ENCODE measurements at places on chromosomes 2 and 18.

DNA sequence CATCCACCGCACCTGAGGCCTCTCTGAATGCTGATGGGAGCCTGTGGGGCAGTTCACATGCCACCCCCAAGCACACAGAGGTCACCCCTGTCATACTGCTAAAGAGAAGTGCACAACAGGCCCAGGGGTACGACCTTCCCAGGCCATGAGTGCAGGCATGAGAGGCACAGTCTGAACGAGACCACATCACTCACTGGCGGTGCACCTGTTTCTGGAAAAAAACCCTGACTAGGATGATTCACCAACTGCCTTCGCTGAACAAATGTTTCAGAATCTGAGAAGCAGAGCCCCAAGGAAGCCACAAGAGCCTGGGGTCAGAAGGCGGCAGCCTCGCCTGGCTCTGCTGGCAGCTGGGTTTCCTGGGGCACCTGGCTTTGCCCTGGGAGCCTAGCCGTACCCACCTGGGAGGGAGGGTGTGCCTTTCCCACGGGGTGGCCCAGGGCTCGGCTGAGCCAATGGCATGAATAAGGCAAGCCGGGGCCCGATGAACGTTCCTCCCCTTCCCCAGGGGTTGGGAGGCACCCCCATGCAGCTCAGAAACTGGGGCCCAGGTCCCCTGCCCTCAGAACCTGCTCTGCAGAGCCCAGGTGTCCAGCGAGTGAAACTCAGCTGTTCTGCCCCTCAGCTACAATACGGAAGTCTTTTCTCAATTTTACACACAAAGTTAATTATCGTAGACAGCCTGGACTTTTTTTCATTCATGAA lies 73.8 kb downstream of the HDAC4 start:
- H3K27ac ChIP-seq = no peak overlapping the region
- peak; percentile 80 for ATAC-seq
- no peak overlapping the region for H3K4me3 ChIP-seq
- no peaks in the 10 kb centered on the region for H3K27me3 ChIP-seq

DNA sequence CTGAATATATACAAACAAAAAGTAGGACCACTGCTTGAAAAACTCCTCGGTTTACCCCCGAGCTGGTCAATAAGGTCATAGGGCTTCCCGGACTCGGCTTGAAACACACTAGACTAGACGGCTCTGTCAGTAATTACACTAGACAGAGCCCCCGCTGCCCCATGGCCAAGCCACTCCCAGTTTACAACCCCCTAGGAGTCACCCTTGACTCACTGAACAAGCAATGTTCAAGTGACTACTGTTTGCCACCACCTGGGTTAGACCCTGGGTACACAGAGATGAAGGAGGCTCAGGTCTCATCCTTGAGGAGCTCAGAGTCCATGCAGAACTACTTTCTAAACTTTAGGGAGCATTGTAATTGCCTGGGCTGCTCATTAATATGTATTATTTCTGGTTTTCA lies 13.7 kb upstream of the PRELID3A start:
- no peaks in the 10 kb centered on the region for H3K4me1 ChIP-seq
- H3K36me3 ChIP-seq = no peaks in the 10 kb centered on the region
- no peak for ATAC-seq
- H3K27me3 ChIP-seq = peaks cover 38% of the 10 kb centered on the region
- no peak overlapping the region for H3K27ac ChIP-seq

- H3K27me3 ChIP-seq = no peaks in the 10 kb centered on the region
- peak overlapping the region; percentile 17 for H3K27ac ChIP-seq
- no peak overlapping the region for H3K4me3 ChIP-seq
- no peaks in the 10 kb centered on the region for H3K36me3 ChIP-seq
- peaks cover 30% of the 10 kb centered on the region for H3K4me1 ChIP-seq
These were observed 17.7 kb upstream of the ARL5A start for GRCh38 chr2:151845884-151846283.

DNA sequence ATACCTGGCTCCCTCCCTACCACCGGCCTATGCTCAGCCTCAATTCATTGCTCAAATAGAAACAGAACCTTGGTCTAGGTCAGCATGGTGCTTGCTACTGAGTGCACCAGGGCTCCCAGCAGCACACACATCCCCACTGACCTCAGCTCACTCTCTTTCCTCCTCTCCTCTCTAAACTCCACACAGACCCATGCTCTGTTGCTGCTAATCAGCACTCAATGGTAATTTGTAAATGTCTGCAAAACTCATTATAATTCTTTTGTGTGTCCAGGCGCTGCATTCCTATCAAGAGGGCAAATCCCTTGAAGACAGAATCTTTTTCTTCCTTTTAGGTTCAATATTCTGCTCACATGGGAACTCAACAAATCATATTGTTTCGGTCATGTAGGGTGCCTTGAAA lies 382.2 kb downstream of the CLIP4 start:
- H3K4me3 ChIP-seq = no peak overlapping the region
- no peak overlapping the region for H3K27ac ChIP-seq
- no peaks in the 10 kb centered on the region for H3K4me1 ChIP-seq

GRCh38 chr18:62621546-62621945 lies 93.8 kb upstream of the PHLPP1 start:
- H3K27me3 ChIP-seq = peaks cover 18% of the 10 kb centered on the region

DNA sequence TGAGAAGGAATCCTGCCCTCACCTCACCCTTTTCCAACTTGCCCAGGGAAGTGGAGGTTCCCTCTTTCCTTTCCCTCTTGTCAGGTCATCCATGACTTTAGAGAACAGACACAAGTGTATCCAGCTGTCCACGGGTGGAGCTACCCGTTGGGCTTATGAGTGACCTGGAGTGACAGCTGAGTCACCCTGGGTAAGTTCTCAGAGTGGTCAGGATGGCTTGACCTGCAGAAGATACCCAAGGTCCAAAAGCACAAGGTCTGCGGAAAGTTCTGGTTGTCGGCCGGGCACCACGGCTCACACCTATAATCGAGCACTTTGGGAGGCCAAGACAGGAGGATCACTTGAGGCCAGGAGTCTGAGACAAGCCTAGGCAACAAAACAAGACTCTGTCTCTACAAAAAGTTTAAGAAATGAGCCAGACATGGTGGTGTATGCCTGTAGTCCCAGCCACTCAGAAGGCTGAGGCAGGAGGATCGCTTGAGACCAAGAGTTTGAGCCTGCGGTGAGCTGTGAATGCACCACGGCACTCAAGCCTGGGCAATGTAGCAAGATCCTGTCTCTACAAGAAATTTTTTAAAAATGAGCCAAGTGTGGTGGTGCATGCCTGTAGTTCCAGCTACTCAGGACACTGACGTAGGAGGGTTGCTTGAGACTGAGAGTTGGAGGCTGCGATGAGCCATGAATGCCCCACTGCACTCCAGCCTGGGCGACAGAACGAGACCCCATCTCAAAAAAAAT lies 14.0 kb upstream of the CNDP1 start:
- no peak for ATAC-seq
- H3K27ac ChIP-seq = no peak overlapping the region
- H3K36me3 ChIP-seq = peaks cover 77% of the 10 kb centered on the region

DNA sequence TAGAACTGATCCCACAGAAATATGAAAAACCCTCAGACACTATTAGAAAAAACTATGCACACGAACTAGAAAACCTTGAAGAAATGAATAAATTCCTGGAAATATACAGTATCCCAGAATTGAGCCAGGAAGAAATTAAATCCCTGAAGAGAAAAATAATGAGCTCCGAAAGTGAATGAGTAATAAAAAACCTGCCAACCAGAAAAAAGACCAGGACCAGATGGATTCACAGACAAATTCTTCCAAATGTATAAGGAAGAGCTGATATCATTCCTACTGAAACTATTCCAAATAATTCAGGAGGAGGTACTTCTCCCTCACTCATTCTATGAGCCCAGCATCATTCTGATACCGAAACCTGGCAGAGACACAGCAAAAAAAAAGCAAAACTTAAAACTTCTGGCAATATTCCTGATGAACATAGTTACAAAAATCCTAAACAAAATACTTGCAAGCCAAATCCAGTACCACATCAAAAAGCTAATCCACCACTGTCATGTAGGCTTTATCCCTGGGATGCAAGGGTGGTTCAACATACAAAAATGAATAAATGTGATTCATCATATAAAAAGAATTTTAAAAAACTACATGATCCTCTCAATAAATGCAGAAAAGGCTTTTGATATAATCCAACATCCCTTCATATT lies 1397.6 kb upstream of the DDX18 start:
- H3K27ac ChIP-seq = no peak overlapping the region
- ATAC-seq = no peak
- H3K4me3 ChIP-seq = no peak overlapping the region
- H3K4me1 ChIP-seq = no peaks in the 10 kb centered on the region

- no peaks in the 10 kb centered on the region for H3K36me3 ChIP-seq
- H3K27ac ChIP-seq = no peak overlapping the region
- no peak for ATAC-seq
- H3K27me3 ChIP-seq = no peaks in the 10 kb centered on the region
These were observed 586.8 kb upstream of the CNTNAP5 start for GRCh38 chr2:123438251-123438650.

DNA sequence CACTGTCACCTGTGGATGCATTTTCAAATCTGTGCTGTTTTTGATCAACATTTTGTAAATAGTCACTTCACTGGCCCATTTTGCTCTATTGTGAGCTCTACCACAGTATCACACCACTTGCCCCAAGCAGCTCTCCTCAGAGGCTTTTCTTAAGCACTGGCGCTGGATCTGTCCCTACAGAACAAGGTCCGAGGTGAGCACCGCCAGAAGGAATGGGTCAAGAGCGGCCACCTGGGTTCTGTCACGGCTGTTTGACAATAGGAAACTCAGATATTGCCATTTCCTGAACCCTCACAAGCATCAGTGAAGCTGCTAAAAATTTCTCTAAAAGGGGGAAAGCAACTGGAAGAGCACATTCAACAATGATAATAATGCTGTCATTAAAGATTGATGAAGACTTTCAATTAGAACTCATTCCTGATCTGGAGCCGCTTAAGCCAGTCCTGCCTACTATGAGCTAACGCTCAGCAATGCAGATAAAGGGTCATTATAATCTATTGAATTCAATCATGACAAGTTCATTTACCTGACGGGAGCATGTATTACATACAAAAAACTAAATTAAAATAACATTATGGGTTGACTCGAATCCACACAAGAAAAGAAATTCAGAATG lies 514.0 kb downstream of the GALR1 start:
- no peak overlapping the region for H3K27ac ChIP-seq
- H3K36me3 ChIP-seq = no peaks in the 10 kb centered on the region
- peaks cover 5% of the 10 kb centered on the region for H3K4me1 ChIP-seq
- no peak for ATAC-seq
- no peak overlapping the region for H3K4me3 ChIP-seq
- no peaks in the 10 kb centered on the region for H3K27me3 ChIP-seq

- H3K4me3 ChIP-seq = no peak overlapping the region
- H3K27me3 ChIP-seq = no peaks in the 10 kb centered on the region
- peaks cover 8% of the 10 kb centered on the region for H3K36me3 ChIP-seq
These were observed 233.5 kb upstream of the ZEB2 start for GRCh38 chr2:144753416-144753815.

DNA sequence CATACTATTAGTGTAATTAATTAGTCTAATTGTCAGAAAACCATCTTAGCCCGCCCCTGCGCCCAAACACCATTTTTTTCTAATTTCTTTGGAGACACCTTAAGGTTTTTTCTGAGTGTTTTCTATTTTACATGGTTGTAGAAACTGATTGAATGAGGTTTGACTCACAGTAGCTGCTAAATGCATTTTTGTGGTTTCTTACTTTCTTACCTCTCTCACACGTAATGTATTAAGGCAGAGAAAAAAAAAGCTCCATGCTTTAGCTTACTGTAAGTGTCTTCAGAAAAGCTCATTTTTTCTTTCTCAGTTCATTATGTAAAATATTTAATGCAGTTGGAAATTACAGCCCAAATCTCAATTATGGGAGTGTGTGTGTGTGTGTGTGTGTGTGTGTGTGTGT lies 548.5 kb upstream of the LRRTM4 start:
- no peaks in the 10 kb centered on the region for H3K4me1 ChIP-seq
- H3K27ac ChIP-seq = no peak overlapping the region
- no peak for ATAC-seq

DNA sequence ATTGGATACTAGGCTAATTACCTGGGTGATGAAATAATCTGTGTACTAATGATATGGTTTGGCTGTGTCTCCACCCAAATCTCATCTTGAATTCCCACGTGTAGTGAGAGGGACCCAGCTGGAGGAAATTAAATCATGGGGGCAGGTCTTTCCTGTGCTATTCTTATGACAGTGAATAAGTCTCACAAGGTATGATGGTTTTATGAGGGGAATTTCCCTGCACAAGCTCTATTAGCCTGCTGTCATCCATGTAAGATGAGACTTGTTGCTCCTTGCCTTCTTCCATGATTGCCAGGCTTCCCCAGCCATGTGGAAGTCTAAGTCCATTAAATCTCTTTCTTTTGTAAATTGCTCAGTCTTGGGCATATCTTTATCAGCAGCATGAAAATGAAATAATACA lies 394.1 kb upstream of the SYT4 start:
- no peaks in the 10 kb centered on the region for H3K27me3 ChIP-seq
- no peaks in the 10 kb centered on the region for H3K36me3 ChIP-seq
- no peak overlapping the region for H3K4me3 ChIP-seq
- ATAC-seq = no peak
- no peak overlapping the region for H3K27ac ChIP-seq

DNA sequence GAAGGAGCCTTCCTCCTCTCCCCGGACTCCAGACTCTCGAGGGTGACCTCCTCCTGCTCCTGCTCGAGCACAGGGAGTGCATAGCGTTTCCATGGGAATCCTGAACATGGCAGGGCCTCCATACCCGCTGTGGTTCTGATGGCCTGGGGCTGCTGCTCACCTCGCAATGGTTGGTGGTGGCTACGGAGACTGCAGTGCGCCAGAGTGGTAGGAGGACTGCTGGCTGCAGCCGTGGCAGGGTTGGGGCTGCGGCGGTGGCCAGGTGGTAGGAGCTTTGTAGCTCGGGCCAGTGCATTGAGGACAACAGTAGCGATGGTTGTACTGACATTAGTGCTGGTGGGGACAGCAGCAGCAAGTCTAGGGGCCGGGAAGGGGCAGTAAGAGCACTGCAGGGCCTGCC lies 32.0 kb upstream of the ANKRD62 start:
- H3K4me1 ChIP-seq = peaks cover 8% of the 10 kb centered on the region
- H3K27me3 ChIP-seq = no peaks in the 10 kb centered on the region
- H3K4me3 ChIP-seq = no peak overlapping the region
- no peak overlapping the region for H3K27ac ChIP-seq

DNA sequence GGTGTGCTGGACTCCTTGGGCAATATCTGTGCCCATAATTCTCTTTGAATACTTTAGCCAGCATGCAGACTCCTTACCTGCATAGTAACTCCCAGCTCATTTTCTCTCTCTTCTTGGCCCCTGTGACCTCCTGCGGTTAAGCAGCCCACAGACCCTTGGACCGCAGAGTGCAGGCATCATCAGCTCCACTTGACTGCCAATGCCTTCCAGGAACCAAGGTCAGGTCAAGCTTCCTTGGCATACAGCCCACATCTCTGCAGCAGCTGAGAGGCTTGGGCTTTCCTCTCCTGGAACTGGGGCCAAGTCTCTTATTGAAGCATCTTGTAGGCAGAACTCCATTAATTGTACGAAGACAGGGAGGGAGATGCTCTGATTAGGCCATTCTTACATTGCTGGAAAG lies 130.1 kb upstream of the PIEZO2 start:
- no peak for ATAC-seq
- H3K4me3 ChIP-seq = no peak overlapping the region
- no peaks in the 10 kb centered on the region for H3K36me3 ChIP-seq
- H3K4me1 ChIP-seq = no peaks in the 10 kb centered on the region
- no peak overlapping the region for H3K27ac ChIP-seq
